Activated CD4-positive, alpha-beta memory T cell treated with anti-CD3 and anti-CD28 coated beads for 36 hours (primary cell): ENCODE measurements at places on chromosomes 1 and 21.

DNA sequence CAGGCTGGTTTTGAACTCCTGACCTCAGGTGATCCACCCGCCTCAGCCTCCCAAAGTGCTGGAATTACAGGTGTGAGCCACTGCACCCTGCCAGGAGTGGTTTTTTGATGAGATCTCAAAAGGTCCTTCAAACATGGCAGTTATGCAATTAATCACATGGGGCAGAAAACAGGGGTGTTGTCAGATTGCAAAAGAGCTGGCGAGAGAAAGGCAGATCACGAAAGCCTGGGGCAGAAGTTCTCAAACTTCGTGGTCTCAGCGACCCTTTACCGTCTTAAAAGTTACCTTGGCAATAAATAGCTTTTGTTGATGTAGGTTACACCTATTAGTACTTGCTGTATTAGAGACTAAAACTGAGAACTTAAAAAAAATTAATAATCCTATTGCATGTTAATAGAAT, 16.1 kb downstream of the CNR2 start:
- DNase-seq, result no peak
- H3K36me3 ChIP-seq, result no peaks in the 10 kb centered on the region
- peaks cover 4% of the 10 kb centered on the region for H3K27me3 ChIP-seq
- peaks cover 12% of the 10 kb centered on the region for H3K4me1 ChIP-seq
- no peak overlapping the region for H3K4me3 ChIP-seq

DNA sequence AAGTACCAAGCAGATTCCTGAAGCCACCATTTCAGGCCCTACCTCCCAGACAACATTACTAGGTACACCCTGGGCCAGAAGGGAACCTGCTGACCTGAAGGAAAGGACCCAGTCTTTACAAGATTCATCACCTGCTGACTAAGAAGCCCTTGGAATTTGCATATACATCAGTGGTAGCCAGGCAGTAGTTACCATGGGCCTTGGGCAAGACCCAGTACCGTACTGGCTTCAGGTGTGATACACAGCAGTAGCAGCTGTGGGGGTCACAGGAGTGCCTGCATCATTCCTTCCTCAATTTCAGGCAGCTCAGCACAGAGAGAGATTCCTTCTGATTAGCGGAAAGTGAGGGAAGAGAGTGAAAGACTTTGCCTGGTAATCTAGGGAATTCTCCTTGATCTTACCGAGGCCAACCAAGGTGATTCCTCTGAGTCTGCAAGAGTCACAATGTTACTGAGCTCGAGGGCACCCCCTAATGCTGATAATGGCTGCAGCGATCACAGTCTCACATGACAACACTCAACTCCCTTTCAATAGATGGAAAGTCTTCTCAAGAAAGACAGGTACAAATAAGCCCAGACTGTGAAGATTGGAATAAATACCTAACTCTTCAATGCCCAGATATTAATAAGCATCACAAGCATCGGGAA, 22.0 kb upstream of the UHMK1 start:
- H3K27me3 ChIP-seq, result peaks cover 11% of the 10 kb centered on the region
- H3K4me1 ChIP-seq, result no peaks in the 10 kb centered on the region
- H3K4me3 ChIP-seq, result no peak overlapping the region
- DNase-seq, result no peak

DNA sequence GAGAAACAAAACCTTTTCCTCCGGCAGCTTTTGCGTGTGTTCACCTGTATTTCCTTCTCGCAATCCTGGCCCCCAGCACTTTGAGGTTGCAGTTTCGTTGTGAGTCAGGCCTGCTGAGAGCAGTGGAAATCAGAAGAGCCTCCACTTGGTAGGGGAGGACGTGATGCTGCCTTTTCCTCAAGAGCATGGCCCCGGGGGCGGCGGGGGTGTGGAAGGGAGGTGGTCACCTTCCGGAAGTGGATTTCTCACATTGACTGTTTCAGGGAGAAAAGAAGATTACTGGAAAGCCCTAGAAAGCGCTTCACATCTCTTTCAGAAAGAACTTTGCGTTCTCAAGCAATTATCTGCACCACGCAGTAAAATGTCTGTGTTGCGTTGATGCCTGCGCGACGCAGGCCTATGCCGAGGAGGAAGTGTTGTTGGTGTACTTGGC, 12.2 kb upstream of the IL10 start:
- peaks cover 59% of the 10 kb centered on the region for H3K4me1 ChIP-seq
- H3K4me3 ChIP-seq, result peak overlapping the region; percentile 38
- peak overlapping the region; percentile 82 for H3K27ac ChIP-seq
- H3K36me3 ChIP-seq, result peaks cover 2% of the 10 kb centered on the region
- peaks cover 22% of the 10 kb centered on the region for H3K27me3 ChIP-seq

- H3K4me3 ChIP-seq, result no peak overlapping the region
- no peaks in the 10 kb centered on the region for H3K36me3 ChIP-seq
- no peaks in the 10 kb centered on the region for H3K4me1 ChIP-seq
- DNase-seq, result no peak
- peaks cover 4% of the 10 kb centered on the region for H3K27me3 ChIP-seq
- H3K27ac ChIP-seq, result no peak overlapping the region
These were observed 18.5 kb upstream of the LYPLAL1 start for GRCh38 chr1:219155135-219155534.

DNA sequence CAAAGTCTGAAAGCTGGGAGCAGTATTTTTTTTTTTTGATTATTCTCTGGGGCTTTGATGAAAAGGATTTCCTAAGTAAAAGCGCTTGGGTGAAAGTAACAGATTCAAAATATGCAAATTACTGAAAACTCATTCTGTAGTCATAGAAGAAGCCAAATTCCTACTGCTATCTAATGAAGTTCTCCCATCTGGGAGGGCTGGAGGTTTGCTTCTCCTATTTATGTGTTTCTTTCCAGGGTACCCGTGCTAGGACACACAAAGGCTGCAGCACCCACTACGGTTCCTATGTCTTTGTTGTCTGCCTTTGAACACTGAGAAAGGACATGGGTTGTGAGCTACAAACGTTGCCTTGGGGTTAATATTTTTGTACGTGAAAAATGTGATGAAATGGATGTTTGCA, 324.7 kb upstream of the KAZN start:
- no peaks in the 10 kb centered on the region for H3K36me3 ChIP-seq
- no peak overlapping the region for H3K27ac ChIP-seq
- no peak overlapping the region for H3K4me3 ChIP-seq
- H3K4me1 ChIP-seq, result no peaks in the 10 kb centered on the region
- DNase-seq, result no peak

DNA sequence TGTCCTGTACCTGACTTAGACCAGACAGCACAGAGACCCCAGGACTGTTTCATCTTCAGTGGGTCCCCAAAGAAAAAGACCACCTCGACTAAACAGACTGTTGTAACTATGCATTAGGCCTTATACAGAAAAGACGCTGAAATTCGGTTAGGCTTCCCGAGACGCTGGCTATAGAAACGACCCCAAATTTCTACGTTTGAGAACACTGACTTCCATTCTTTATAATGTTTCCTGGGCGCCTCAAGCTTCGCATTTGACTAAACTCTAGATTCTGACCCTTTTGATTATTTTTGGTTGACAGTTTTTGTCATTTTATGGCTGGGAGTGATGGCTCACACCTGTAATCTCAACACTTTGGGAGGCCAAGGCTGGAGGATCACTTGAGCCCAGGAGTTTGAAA, 986 bp upstream of the TRAPPC10 start:
- peaks cover 31% of the 10 kb centered on the region for H3K4me1 ChIP-seq
- no peak for DNase-seq
- peak overlapping the region; percentile 73 for H3K27ac ChIP-seq
- H3K36me3 ChIP-seq, result peaks cover 9% of the 10 kb centered on the region
- peak overlapping the region; percentile 76 for H3K4me3 ChIP-seq

DNA sequence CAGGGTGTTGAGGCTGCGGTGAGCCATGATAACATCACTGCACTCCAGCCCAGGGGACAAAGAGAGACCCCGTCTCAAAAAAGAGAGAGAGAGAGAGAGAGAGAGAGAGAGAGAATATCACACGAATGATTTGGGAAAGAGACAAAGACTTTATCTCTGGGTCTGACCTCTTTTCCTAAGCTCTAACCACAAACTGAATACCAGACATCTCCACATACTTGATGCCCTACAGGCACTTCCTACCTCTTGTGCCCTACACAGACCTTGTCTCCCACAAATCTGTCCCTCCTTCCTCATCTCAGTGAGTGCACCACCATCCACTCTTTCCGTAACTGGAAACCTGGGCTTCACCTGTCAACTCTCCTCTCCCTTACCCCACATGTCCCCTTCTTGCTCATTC, 27.0 kb upstream of the PTCH2 start:
- H3K27me3 ChIP-seq, result no peaks in the 10 kb centered on the region
- H3K4me3 ChIP-seq, result no peak overlapping the region

DNA sequence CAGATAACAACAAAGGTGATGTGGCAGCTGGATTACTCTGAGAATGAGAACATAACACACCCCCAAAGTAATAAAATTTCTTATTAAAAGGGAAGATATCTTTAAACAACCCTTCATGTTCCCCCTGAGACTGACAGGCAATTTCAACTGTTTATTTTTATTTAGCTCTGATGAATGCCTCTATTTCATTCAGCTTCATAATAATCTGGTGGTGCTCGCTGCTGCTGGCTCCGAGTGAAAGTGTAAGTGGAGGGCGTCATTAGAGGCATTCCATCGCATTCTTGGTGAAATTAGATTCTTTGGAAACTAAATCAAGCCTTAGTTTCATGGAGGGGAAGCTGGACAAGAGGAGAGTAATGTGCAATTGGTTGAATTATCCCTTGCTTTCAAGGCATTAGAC, 128.9 kb downstream of the GRIK1 start:
- no peak for DNase-seq
- no peak overlapping the region for H3K4me3 ChIP-seq
- no peaks in the 10 kb centered on the region for H3K36me3 ChIP-seq
- peaks cover 3% of the 10 kb centered on the region for H3K27me3 ChIP-seq

- H3K27ac ChIP-seq, result no peak overlapping the region
- H3K36me3 ChIP-seq, result no peaks in the 10 kb centered on the region
- no peak overlapping the region for H3K4me3 ChIP-seq
- DNase-seq, result no peak
These were observed 59.2 kb downstream of the LRRN2 start for GRCh38 chr1:204626381-204626780.

DNA sequence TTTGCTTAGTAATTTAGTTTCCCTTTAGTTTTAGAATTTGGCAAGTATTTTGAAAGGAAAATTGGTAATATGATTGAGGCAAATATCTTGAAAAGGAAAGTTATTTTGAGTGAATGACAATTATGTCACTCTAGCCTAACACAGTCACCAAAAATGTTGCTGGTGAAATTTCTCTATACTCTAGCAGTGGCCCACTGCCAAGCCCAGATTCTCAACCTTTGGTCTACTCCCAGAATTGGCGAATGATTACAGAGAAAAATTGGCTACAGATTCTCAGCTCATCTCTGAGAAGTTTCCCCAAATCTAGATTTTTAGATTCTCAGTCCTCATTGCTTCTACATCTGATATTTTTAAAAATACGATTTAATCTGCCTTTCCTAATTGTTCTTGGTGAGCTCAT, 84.9 kb downstream of the PIGK start:
- no peaks in the 10 kb centered on the region for H3K27me3 ChIP-seq
- DNase-seq, result no peak
- H3K4me1 ChIP-seq, result no peaks in the 10 kb centered on the region
- H3K4me3 ChIP-seq, result no peak overlapping the region
- peaks cover 3% of the 10 kb centered on the region for H3K36me3 ChIP-seq
- H3K27ac ChIP-seq, result no peak overlapping the region

DNA sequence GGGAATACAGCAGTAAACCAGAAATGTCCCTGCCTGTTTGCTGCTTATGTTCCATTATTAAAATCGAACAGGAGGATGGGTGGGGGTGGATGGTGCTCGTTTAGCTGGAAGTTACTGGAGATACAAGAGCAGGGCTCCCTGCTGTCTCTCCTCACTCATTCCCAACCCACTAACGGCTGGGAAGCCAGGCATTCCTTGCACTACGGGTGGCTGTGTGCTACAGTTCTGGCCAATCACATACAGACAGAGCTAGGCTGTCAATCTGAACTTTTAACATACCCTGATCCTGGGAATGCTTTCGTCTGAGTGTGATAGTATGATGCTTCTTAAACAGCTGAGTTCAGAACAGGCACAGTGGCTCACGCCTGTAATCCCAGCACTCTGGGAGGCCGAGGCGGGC, 7.0 kb downstream of the SIPA1L2 start:
- no peaks in the 10 kb centered on the region for H3K36me3 ChIP-seq
- peaks cover 22% of the 10 kb centered on the region for H3K4me1 ChIP-seq
- no peak for DNase-seq
- no peak overlapping the region for H3K27ac ChIP-seq

DNA sequence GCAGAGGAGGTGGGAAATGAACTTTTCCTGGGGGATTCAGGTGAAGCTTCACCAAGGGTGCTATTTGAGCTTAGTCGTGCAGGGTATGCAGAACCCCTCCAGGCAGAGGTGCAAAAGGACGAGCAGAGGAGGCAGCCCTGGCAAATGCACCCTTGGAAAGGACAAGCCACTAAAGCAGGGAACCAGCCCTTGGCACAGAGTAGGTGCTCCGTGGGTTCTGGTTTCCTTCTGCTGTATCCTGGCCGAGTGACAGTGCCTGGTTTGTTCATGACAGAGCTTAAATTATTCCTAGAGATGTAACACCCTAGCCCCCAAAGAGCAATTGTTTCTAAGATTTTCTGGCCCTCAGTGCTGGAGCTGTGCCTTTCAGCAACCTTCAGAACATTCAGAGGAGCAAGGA, 73.4 kb upstream of the SYT6 start:
- no peaks in the 10 kb centered on the region for H3K4me1 ChIP-seq
- H3K4me3 ChIP-seq, result no peak overlapping the region
- peaks cover 2% of the 10 kb centered on the region for H3K27me3 ChIP-seq
- no peak overlapping the region for H3K27ac ChIP-seq
- no peak for DNase-seq

- DNase-seq, result peak; percentile 44
- peaks cover 1% of the 10 kb centered on the region for H3K36me3 ChIP-seq
- H3K4me3 ChIP-seq, result peak overlapping the region; percentile 96
- peak overlapping the region; percentile 89 for H3K27ac ChIP-seq
- no peaks in the 10 kb centered on the region for H3K27me3 ChIP-seq
- H3K4me1 ChIP-seq, result peaks cover 33% of the 10 kb centered on the region
These were observed 979 bp downstream of the PIGM start for GRCh38 chr1:160030657-160031364.

- no peak overlapping the region for H3K27ac ChIP-seq
- H3K4me3 ChIP-seq, result no peak overlapping the region
- H3K27me3 ChIP-seq, result no peaks in the 10 kb centered on the region
- H3K4me1 ChIP-seq, result no peaks in the 10 kb centered on the region
These were observed 529.6 kb downstream of the ADGRL2 start for GRCh38 chr1:82330330-82330729.

- DNase-seq, result no peak
- peaks cover 6% of the 10 kb centered on the region for H3K4me1 ChIP-seq
- no peaks in the 10 kb centered on the region for H3K36me3 ChIP-seq
- H3K27me3 ChIP-seq, result peaks cover 12% of the 10 kb centered on the region
These were observed 137.4 kb downstream of the CNIH3 start for GRCh38 chr1:224753491-224753890.

GRCh38 chr1:59007820-59008598, 224.2 kb upstream of the JUN start:
- H3K4me3 ChIP-seq, result no peak overlapping the region
- peaks cover 43% of the 10 kb centered on the region for H3K4me1 ChIP-seq
- peaks cover 4% of the 10 kb centered on the region for H3K27me3 ChIP-seq
- DNase-seq, result peak; percentile 64
- H3K27ac ChIP-seq, result peak overlapping the region; percentile 59

GRCh38 chr21:17044696-17045095, 468.1 kb upstream of the CXADR start:
- no peak overlapping the region for H3K27ac ChIP-seq
- H3K36me3 ChIP-seq, result no peaks in the 10 kb centered on the region
- H3K27me3 ChIP-seq, result no peaks in the 10 kb centered on the region
- H3K4me1 ChIP-seq, result no peaks in the 10 kb centered on the region
- DNase-seq, result no peak
